ENCODE measurements at places on chromosomes 3 and 15.
A peak's percentile ranks its signal among the peaks of the same experiment; 100 is the strongest.

- DNase-seq = no peak
Measured at GRCh38 chr3:195866686-195867511, 41.5 kb downstream of the TNK2 start.

GRCh38 chr3:197926418-197926817, 23.6 kb upstream of the RPL35A start:
- DNase-seq = no peak

GRCh38 chr15:71085809-71086208, 29.5 kb upstream of the THSD4 start:
- DNase-seq = no peak

GRCh38 chr15:69958496-69959084, 139.1 kb downstream of the TLE3 start:
- DNase-seq = no peak

DNA sequence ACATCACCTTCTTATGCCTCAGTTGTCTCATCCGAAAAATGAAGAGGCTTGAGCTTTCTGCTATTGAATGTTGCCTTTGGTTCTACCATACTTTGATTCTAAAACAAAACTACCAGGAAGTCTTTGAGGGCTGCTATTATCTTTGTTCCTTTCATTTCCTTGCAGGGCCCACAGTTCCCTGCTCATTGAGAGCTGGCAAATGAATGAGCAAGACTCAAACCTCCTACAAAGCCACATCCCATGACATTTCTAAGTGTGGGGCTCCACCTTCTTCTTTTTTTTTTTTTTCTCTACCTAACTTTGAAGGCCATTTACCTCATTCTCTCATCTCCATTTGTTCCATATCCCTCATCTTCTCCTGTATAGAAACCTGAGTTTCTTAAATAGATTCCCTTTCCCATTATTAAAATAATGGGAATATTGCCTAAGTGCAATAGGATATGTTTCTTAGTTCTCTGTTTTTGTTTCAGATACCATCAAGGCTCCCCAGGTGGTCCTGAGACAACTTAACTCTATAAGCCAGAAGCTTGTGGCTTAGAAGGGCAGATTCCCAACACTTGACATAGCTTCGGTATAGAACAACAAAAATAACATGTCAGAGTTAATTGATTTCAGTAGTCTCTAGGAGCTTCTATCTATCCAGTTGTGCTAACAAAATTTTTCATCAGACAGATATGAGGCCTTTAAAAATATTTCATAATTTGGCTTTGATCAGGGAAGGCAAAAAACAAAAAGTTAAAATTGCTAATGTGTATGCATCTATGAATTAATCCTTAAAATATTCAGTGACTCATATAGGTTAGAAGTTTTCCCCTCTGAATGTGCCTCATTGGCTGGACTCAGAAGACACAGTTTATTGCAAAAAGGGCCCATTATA, 951.6 kb downstream of the TUSC7 start:
- DNase-seq = peak; percentile 63

- DNase-seq = no peak
Measured at GRCh38 chr15:62069551-62069950, 2.8 kb downstream of the C2CD4A start.

DNA sequence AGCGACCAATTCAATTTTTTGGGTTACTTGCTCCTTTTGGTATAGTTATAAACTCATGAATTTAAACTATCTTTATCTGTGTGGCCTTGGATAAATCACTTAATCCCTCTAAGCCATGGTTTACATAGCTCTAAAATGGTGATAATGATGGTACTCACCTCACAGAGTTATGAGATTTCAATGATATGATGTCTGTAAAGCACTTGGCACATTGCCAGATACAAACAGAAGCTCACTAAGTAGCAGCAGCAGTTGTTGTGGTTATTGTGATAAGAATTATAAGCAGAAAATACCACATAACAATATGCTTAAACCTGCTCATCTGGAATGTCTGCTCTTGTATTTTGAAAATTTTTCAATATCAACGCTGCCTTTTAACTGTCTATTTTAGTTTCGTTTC, 185.1 kb upstream of the SNTN start:
- no peak for DNase-seq

GRCh38 chr3:36373666-36374065, 6.6 kb upstream of the STAC start:
- DNase-seq = no peak

DNA sequence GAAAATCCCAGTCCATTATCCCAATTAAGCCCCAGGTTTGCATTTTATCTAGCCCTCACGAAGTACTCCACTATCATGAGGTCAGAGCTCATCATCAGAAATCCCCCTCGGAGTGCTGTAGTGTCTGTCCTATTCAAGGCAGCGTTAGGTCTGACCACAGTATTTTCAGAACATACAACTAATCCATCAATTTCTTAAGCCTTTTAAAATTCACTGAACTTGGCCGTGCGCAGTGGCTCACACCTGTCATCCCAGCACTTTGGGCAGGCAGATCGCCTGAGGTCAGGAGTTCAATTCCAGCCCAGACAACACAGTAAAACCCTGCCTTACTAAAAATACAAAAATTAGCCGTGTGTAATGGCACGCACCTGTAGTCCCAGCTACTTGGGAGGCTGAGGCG, 11.9 kb downstream of the VGLL4 start:
- DNase-seq = no peak

DNA sequence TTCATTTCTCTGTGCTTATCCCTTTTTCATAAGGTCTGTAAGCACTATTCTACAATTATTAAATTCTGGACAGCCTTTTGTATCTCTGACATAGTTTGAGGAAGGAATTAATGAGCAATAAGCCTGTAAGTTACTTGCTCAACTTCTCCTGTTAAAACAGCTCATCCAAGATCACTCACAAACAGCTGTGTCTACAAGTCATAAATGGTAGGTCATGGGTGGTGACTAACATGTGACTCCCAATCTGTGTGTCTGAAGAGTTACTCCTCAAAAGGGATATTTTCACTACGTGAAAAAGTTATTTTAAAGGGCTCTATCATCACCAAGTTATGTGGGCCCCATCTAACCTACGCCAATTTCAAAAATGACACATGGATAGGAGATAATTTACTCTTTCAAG, 145.2 kb upstream of the CBLB start:
- DNase-seq = peak; percentile 95

DNA sequence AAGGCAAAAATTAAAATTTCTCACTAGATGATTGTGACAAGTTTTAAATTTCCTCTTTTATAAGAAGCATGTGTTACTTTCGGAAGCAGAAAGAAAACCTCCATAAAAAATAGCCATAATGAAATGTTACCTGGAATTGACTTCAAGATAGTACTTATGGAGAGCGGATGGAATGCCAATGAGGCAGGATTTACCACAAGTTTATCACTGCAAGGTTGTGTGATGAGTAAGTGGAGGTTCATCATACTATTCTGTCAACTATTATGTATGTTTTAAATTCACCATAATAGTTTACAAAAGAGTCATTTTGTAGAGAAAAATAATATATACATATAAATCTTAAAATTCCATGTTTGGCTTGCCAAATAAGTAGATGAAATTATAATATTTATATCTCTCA, 230.3 kb downstream of the SCAPER start:
- peak; percentile 15 for DNase-seq

- DNase-seq = no peak
Measured at GRCh38 chr3:149723781-149724180, 28.5 kb downstream of the COMMD2 start.

DNA sequence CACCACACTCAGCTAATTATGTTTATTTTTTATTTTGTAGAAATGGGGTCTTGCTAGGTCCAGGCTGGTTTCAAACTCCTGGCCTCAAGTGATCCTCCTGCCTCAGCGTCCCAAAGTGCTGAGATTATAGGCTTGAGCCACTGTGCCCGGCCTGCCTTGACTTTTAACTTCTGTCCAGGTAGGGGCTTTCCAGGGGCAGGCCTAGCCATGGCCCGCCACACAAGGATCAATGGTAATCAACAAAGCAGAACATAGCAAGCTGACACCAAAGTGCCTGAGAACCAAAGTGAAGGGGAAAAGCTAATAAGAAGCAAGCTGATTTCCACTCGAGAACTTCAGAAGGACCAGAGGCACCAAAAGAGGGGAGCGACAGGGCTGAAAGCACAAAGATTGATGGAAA, 9.4 kb upstream of the CRTC3 start:
- no peak for DNase-seq

- DNase-seq = no peak
Measured at GRCh38 chr3:170320461-170321121, 36.9 kb upstream of the SKIL start.
